B cell (primary cell): ENCODE measurements at places on chromosomes 16 and 17.
A peak's percentile ranks its signal among the peaks of the same experiment; 100 is the strongest.

DNA sequence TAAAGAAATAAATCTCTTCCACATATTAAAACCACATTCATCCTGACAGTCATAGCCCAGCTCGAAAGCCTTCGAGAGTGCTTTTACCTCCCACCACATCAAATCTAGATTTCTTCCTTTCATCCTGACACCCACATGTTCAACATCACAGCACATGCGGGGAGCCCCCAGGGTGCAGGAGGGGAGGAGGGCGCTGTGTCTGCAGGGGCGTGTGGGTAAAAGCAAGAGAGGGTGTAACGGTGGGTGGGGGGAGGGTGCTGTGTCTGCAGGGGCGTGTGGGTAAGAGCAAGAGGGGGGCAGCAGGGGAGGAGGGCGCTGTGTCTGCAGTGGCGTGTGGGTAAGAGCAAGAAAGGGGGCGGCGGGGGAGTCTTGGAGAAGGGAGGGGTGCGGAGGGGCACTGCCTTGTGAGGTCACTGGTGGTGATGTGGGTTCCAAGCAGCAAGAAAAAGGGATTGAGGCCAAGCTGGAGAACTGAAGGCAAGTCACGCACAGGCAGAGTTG lies 34.7 kb downstream of the ADCY9 start:
- no peak for DNase-seq

- DNase-seq = no peak
Observed at GRCh38 chr16:77387815-77388209, 47.0 kb downstream of the ADAMTS18 start.

DNA sequence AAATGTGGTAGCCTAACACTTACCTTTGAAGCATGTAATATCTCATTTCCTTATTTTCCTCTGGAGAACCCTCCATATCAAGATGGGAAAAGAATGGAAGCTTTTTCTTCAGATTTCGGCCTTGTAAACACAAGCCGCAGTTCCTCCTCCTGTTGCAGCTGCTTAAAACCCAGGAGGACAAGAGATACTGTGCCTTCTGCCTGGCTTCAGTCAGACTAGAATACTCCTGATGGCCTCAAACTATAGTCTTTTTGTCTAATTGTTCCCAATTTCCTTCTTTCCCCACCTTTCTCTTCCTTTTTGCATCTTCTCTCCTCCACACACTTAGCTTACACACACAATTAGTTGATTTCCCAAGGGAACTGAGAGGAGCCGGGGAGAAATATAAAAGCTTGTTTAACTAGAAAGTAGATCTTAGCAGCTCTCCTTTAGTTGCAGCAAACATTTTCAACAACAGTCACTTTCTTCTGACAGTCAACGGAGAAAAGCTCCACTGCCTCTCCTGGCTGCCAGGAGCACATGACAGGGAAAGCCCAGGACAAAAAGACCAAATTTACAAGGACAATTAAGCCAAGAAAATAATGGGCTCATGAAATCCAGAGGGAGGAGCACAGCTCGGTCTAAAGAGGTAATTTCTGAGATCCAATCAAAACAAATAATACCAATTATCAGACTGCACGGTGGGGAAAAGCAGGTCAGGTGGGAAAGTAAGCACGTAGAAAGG lies 76.4 kb upstream of the C17orf78 start:
- no peak for DNase-seq

DNA sequence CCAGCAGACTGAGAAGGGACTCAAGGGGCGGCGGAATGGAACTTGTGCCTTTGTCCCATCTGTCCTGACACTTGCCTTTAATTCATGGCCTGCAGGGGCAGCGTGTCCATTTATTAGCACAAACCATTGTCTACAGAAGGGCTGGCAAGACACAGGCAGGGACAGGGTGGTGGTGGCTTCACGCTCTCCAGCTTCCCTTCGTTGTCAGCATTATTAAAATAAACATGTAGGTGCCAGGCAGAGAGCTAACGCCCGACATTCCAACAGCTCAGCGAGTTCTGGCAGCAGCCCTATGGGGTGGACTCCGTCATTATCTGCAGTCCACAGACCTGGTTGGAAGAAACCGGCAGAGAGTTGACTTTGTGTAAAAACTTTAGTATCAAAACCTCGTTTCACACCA lies 16.3 kb downstream of the DNAI2 start:
- no peak for DNase-seq

DNA sequence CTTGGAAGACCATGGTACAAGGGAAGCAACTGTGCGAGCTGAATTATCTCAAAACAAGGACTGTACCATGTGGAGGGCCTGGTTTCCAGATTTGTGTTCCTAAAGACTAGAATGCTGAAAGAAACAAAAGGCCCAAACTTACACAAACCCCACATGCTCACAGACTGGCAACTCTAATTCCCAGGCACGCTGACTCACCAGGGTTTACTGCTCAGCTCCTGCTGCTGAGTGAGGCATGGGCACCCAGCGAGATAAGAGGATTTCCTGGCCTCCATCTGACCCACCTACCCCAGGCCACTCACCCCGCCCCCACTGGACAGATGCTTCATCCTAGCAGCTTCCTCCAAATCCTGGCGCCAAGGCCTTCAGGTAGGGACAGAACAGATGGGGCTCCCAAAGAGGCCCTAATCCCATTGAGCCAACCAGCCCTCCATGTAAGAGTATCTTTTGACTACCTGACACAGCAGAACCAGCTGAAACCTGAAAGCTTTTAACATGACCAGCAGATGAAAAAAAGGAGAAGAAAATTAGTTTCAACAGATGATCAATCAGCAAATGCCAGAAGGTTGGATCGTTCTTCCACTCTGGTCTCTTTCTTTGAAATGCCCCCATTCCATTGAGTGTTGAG lies 33.9 kb downstream of the DCUN1D3 start:
- DNase-seq = no peak

- no peak for DNase-seq
Observed at GRCh38 chr17:30222251-30222650, 13.2 kb downstream of the SLC6A4 start.

DNA sequence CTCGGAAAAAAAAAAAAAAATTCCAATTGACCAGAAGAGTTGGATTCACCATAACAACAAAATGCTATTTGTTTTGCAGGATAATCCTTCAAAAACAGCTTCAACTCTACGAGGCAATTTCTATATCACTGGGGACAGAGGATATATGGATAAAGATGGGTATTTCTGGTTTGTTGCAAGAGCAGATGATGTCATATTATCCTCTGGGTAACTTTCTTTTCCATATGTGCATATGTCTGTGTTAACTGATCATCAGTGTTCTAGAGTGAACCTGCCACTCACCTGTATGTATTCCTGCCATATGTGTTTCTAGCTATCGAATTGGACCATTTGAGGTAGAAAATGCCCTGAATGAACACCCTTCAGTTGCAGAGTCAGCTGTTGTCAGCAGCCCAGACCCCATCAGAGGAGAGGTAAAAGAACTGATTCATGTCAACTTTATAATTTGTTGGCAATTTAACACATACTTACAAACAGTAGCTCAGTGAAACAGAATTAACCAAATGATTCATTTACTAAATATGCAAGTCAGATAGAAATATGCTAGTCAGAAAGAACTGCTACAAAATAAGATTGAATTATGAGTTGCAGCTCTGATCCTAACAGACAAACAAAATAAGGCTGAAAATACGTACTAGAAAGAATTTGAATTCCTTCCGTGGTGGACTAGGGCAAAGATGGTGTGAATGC lies 14.2 kb downstream of the ERI2 start:
- no peak for DNase-seq

- DNase-seq = no peak
Observed at GRCh38 chr17:35725058-35725457, 6.4 kb upstream of the RASL10B start.

DNA sequence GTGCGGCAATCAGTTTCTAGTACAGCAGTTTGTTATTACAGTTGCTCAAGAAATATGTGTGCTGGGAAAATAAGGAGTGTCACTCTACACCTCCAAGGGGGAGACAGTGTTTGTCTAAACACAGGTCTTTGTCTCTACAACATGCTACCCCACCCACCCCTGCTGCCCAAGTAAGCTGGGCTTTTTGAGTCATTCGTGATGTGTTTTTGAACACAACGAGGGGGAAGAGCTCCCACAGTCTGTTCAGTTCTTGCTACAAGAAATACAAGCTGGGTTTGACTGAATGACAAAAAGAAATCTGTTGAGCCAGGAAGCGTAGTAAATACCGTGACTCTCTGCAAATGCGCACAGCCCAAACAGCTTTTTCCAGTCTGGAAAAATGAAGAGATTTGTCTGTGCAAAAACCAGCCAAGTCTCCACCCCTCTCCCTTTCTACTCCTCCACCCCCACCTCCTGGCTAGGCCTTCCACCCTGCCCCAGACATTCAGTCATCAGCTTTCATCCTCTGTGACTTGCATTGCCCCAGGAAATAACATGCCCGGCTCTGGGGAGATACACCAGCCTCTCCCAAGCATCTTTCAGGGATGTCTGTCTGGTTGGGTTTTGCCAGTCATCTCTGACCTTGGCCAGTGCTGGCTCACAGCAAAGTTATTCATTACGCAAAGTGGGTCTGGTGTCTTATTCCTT lies 25.7 kb downstream of the CHD9 start:
- no peak for DNase-seq

GRCh38 chr17:70183508-70183907 lies 14.2 kb downstream of the KCNJ2 start:
- no peak for DNase-seq

GRCh38 chr16:28188085-28188916 lies 23.5 kb downstream of the XPO6 start:
- DNase-seq = peak; percentile 82

- no peak for DNase-seq
Observed at GRCh38 chr16:47887496-47887895, 268.3 kb downstream of the ABCC12 start.

- DNase-seq = no peak
Observed at GRCh38 chr16:2795395-2796143, 2.7 kb upstream of the PRSS41 start.

DNA sequence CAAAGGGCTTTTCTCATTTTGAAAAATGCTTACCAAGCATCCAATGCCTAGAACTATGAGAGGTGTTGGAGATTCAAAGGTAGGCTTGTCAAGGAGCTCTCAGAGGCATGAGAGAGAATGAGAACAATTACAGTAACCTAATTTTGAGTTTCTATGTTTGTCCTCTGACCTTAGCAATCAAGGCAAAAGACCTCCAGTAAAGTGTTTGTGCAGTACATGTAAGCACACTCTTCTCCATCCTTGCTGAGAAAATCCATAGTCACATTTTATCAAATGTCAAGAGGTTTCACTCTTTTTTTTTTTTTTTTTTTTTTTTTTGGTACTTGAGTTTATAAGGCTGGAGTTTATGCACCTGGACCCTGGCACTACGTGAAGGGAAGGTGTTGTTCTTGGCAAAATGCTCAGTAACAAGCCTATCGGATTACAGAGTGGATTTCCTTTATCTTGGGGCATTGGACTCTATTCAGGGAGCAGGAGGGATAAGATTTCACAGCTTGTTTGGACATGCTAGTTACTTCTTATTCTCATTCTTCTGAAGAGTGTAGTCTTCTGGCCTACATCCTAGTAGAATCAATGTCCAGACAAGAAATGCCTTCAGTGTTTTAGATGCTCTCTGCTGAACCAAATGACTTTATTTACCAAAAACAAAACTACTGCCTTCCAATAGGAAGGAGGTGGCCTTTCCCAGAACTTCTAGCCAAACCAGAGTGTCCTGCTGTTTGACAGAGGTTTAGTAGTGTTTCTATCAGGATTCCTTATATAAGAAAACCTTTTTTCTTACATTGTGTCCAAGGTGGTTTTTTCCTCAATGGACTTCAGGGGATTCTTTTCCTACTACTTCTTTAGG lies 21.9 kb downstream of the KCNJ2 start:
- DNase-seq = no peak

DNA sequence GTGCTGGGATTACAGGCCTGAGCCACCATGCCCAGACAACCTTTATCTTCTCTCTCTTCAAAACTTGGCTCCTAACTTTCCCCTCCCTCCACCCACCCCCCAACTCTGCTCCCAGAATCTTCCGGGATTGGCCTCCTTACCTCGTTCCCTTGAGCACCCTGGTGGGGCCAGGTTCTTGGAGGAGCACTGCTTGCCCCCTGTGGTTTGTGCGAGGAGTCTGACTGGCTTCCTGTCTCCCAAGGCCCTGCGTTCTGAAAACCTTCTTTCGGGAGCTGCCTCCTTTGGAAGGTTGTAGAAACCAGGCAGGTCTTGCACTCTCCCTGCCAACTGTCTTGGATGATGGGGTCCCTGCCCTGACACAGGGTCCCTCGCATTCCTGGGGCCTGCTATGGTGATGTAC lies 19.8 kb downstream of the PLXDC1 start:
- DNase-seq = no peak

GRCh38 chr17:38417210-38417951 lies 10.9 kb upstream of the ARHGAP23 start:
- no peak for DNase-seq

GRCh38 chr17:18004884-18005305 lies 32.2 kb downstream of the DRC3 start:
- no peak for DNase-seq

DNA sequence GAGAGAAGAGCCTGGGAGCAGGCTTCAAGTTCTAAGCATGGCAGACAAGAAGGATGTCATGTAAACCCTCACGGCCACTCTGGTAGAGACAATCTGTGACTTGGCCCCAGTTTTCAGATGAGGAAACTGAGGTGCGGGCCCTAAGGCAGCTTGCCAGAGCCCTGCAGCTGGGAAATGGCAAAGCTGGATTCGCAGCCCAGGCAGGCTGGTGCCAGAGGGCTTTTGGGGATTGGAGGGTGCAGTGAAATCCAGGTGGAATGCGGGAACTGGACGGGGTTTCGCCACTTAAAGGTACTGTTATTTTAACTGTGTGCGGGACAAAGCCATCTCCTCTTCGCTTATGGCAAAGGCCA lies 477 bp upstream of the OSGIN1 start:
- no peak for DNase-seq

GRCh38 chr17:48160177-48161081 lies 52.9 kb downstream of the SNX11 start:
- DNase-seq = no peak

DNA sequence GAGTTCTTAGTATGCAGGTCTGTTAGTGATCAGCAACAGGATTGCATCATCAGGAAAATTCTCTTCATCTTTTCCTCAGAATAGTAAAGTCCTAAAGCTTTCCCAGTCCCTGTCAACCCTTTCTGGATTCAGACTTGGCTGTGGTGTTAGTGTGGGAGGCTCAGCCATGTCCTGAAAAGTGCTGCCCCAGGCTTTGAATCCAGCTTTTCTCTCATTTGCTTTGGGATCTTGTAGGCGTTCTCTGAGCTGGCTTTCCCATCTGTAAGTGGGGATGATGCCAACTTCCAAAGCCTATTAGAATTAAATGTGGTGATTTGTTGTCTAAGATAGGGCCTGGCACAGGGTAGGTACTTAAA lies 3.0 kb downstream of the ALKBH5 start:
- no peak for DNase-seq

GRCh38 chr17:44188576-44189403 lies 2.0 kb downstream of the TMUB2 start:
- no peak for DNase-seq

GRCh38 chr17:50122945-50123344 lies 7.0 kb downstream of the SAMD14 start:
- no peak for DNase-seq

GRCh38 chr16:47728205-47728604 lies 267.1 kb downstream of the PHKB start:
- peak; percentile 18 for DNase-seq

DNA sequence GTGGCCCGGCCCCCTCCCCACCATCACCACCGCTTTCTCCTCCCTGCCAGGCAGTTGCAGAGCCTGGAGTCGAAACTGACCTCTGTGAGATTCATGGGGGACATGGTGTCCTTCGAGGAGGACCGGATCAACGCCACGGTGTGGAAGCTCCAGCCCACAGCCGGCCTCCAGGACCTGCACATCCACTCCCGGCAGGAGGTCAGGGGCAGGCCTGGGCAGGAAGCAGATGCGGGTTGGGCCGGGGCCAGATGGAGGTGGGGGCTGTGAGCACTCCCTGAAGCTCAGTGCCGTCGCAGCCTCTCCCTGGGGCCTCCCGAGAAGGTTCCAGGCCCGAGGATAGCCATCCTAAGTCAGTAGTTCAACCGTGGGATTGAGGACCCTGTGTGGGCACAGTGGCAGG lies 14.2 kb upstream of the ADGRG3 start:
- no peak for DNase-seq
